Amygdala (tissue), 56 donors: ENCODE measurements at places on chromosomes 5 and 9.

DNA sequence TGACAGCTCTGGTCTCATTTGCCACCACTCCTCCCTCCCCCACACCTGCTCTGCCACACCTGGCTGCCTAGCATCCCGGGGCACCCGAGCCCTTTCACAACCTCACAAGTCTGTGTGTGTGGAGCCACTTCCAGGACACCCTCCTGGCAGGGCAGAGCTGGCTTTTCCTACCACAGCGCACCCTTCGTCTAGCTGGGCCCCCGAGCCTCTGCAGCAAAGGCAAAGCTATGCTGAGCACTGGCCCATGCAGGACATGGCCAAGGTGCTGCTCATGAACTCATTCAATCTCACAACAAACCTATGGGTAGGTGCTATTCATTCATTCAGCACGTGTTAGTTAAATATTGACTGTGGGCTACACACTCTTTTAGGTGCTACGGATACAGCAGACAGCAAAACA lies 43.4 kb downstream of the DUSP1 start:
- DNase-seq: no peak

DNA sequence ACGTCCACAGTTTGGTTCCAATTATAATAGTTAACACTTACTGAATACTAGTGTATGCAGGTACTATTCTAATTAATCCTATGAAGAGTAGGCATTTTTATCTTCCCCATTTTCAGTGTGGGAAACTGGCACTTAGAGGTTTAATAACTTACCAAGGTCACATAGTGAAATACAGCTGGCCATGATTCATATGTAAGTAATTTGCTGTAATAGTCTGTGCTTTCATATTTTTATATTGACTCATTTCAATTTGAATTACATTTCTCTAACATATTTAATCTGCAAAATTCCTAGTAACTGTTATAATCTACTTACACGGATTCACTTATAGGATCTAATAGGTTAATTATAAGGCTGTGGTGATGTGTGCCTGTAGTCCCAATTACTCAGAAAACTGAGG lies 19.4 kb downstream of the CCNH start:
- no peak for DNase-seq

- no peak for DNase-seq
Measured at GRCh38 chr9:81490605-81491331, 198.6 kb downstream of the TLE1 start.

- DNase-seq: no peak
Measured at GRCh38 chr9:12854221-12854620, 79.4 kb downstream of the LURAP1L start.

DNA sequence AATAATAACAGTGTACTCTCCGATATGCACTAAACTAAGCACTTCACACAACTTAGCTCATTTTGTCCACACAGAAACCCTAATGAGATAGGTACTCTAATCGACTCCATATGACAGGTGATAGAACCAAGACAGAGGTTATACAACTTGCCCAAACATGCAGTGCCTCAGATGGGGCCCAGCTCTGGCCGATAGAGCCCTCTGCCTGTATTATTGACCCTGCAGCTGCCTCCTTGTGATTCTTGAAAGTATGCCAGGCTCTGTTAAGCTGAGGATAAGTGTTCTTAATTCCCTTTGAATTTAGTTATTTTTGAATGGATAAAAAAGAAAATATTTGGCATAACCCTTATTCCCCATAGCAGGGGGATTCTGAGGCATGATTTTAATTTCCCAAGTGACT lies 78.5 kb downstream of the HMHB1 start:
- no peak for DNase-seq

GRCh38 chr5:156411185-156411613 lies 84.2 kb downstream of the SGCD start:
- DNase-seq: no peak

GRCh38 chr5:132479111-132479951 lies 11.2 kb downstream of the IRF1 start:
- DNase-seq: no peak

DNA sequence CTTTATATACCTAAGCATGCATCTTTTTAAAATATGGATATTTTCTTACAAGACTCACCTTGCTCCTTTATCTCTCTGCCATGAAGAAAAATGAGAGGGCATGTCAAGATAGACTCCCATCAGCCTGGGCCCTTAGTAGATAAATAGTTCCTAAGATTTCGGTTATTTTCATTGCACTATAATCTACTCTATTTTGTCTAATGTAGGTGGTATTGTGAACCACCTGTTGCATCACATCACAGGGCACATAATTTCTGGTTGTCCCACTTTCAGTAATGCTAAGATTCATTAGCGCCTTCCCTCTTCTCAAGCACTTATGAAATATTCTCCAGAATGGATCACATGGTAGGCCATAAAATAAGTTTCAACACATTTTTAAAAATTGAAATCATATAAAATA lies 202.5 kb upstream of the ADRA1B start:
- no peak for DNase-seq

GRCh38 chr5:97266576-97266975 lies 83.5 kb upstream of the RIOK2 start:
- DNase-seq: peak; percentile 43

GRCh38 chr9:73402081-73403028 lies 250.7 kb downstream of the ANXA1 start:
- no peak for DNase-seq

- no peak for DNase-seq
Measured at GRCh38 chr9:621201-621855, 220.2 kb upstream of the DMRT1 start.

- no peak for DNase-seq
Measured at GRCh38 chr5:56963246-56963645, 11.3 kb upstream of the MIER3 start.

DNA sequence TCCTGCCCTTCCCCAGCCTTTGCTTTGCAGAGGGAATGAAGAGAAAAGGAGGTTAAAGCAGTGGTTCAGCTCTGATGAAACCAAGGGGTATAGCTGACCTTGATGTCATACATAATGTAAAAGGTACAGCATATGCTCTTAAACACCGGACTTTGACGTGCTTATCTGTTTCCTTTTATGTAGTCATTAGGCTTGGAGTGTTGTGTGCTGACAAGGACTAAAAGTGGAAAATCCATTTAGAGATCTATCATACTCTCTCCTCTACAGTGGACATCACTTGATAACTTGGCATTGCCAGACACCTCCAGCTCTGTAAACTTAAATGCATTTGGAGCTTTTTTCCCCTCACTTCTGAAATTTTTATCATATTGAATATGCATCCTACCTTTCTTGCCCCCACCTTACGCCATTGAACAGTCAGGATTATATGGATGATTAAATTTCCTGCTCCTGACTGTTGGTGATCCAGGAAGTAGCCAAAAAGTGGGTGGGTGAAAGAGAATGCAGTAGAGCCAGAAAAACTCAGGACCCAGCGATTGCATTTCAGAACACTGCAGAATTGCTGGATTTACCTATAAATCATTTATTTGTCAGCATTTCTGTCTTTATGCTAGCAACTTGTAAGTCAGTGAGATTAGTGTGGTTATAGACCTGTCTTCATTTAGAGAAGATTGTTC lies 4.1 kb downstream of the TNFAIP8 start:
- no peak for DNase-seq

DNA sequence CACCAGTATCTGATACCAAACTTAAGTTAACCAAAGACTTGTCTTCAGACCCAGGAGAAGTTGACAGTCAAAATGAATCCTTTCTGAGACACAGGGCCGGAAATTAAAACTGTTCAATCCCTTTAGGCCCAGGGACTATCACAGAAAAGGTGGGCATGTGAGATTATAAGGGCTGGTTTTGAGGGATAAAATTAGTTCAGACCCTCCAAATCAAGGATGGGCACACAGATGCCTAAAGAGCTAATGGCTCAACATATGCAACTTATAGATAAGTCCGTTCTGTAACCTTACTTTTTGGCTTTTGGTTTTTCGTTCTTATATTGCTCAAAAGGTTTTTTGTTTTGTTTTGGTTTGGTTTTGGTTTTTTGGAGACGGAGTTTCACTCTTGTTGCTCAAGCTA lies 129.6 kb upstream of the ABCA1 start:
- no peak for DNase-seq

DNA sequence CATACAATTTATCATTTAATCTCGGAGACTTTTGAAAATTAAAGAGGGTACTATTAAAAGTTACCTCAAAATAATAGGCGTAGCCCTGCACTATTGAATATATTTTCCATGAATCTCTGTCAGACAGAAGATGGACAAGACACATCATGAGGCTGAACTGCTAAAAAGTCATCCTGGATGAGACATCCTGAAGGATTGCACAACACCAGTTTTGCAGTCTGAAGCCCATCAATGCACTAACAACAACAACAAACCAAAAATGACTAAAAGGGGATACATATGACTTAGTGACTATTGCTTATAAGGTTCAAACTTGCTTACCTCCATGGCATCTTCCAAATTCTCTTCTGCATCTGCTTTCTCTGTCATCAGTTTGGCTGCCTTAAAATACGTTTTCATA lies 15.7 kb downstream of the LMBRD2 start:
- DNase-seq: no peak

GRCh38 chr5:76818844-76819831 lies at the start of gene F2RL1:
Gene F2RL1 (plus strand): TSS chr5:76819030. CDS start chr5:76819183, 153 bp downstream.
- no peak for DNase-seq

DNA sequence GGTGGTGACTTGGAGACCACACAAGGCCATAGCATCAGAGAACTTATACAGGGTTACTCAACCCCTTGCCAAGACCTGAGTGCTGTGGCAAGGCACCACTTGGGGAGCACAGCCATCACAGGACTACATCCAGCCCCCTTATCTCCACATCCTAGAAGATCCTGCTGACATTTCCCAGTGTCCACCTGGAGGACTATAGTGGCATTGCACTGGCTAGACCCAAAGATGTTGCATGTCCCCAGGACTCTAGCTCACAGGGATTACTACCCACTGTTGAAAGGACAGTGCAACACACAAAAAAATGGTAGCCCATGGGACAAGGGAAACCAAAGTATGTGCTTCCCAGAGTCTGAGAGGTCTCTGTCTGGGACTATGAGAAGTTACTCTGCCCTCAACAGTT lies 411.1 kb upstream of the NUDT12 start:
- no peak for DNase-seq

GRCh38 chr5:17143335-17143734 lies 74.1 kb upstream of the BASP1 start:
- DNase-seq: no peak

- no peak for DNase-seq
Measured at GRCh38 chr5:164244-164643, 27.1 kb upstream of the LRRC14B start.

DNA sequence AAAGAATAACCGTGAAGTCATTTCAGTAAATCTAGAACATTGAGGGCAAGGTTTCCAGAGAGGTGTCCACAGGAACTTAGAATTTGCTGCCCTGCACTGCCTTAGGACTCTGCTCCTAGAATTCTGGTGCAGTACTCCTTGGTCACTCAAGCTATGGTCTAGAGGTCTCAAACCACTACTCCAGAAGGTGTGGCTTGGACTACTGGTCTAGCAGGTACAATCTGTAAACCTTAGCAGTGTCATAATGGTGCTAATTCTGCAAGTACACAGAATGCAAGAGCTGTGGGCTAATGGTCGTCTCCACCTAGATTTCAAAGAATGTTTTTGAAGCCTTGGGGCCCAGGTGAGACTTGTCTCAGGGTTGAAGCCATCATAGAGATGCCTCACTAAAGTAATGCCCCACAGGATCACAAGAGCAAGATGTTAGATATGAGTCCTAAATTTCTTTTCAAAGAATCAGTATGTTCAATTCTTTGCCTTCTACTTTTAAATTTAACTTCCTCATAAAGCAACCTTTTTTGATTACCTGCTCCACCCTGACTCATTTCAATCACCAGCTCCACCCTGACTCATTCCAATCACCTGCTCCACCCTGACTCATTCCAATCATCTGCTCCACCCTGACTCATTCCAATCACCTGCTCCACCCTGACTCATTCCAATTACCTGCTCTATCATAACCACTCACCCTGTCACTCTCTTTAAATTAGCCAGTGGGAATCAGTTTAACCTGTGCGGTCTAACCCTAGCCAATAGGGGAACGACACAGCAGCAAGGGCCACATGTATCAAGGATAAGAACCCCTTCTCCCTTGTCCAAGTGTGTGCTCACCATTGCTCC lies 1111.8 kb upstream of the ACO1 start:
- DNase-seq: no peak

DNA sequence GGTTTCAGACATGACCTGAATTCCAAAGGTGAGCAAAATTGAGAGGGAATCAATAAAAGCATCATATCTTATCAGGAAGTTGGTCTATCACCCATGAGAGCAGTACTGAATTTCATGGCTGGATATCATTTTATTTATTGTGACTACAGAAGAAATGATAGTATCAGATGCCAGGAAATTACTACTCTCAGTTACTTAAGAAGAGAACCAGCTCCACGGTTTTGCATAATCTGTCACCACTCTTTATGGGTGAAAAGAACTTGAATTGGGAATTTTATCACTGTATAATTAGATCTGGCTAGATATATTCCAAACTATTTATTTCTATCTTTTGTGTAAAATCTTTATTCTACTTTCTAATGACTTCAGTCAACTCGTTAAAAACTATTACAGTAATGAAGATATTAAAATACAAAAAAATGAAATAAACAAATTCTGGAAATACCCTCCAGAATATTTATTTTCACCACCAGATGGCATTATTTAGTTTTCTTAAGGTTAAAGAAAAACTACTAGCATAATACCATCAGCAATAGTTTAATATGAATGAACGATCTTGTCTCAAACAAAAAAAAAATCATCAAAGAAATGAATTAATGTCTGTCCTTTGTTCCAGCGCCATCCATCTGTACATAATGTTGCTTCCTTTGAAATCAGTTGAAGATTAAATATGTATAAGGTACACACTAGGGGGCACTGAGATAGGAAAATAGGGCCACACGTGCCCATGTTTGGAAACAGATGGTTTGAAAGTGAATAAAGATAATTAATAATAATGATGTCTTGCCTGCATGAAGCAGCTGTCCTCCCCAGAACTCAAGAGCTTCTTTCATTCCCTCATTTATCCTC lies 84.7 kb upstream of the SLCO6A1 start:
- no peak for DNase-seq

- no peak for DNase-seq
Measured at GRCh38 chr9:78001946-78002731, 29.5 kb downstream of the GNAQ start.

DNA sequence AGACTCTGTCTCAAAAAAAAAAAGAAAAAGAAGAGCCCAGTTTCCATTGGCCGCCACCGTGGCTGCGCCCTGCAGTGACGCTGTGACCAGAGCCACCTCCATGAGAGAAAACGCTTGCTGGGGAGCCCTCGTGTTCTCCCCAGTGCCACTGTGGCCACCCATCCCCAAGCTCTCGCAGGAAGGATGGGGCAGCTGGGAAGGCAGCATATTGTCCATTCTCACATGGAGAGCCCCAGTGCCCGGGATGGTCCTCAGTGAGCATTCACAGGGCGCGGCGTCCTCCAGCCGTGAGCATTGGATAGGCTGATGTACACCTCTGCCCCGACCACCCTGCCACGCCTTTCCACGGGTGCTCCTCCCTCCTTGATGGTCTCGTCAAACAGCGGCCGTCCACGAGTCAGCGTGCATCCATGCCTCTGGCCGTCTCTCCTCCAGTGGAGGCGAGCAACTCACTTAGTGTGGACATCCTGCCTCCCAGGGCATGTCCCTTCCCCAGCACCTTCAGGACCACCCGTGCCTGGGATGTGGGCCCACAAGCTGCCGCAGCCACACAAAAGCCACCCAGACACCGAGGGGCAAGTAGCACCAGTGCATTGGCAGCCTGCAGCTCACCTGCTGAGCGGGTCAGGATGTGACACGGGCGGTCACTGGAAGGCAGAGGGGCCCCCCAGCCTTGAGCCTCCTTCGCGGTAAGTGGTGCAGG lies 23.4 kb upstream of the SLC6A19 start:
- DNase-seq: no peak

GRCh38 chr5:90802474-90803317 lies 244.1 kb downstream of the ADGRV1 start:
- no peak for DNase-seq
